ENCODE measurements at places on chromosomes 16 and 17. TPM values are rescaled to one million over a fixed set of nuclear protein-coding genes. Genes with fewer than 3 reads are reported as not detected.

The KRTAP17-1 gene
- not detected for total RNA-seq

The COPRS gene
- total RNA-seq = 109 TPM

The CYBA gene
- 144 TPM for total RNA-seq

The ARHGAP44 gene
- total RNA-seq = 2.9 TPM

GRCh38 chr17:77165577-77165976 lies 24.8 kb downstream of the SEC14L1 start:
- no peak for DNase-seq

GRCh38 chr16:49019081-49019633 lies 262.5 kb downstream of the CBLN1 start:
- DNase-seq = no peak

DNA sequence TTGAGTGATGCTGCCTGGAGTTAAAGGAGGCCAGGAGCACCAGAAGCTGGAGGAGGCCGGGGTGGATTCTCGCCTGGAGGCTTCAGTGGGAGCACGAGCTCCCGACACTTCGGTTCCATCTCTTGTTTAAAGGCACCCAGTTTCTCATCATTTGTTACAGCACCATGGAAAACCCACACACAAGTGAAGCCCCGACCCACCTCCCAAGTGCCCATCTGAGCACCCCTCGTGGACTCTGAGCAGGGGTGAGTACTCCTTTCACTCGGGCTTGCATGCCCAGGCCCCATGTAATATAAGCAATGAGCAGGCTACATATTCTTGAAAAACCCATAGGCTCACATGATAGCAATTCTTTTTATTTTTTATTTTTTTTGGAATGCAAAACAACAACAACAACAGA lies 196.9 kb upstream of the MAF start:
- DNase-seq = no peak

GRCh38 chr17:2023692-2024571 lies 1.2 kb downstream of the RTN4RL1 start:
- DNase-seq = peak; percentile 92

DNA sequence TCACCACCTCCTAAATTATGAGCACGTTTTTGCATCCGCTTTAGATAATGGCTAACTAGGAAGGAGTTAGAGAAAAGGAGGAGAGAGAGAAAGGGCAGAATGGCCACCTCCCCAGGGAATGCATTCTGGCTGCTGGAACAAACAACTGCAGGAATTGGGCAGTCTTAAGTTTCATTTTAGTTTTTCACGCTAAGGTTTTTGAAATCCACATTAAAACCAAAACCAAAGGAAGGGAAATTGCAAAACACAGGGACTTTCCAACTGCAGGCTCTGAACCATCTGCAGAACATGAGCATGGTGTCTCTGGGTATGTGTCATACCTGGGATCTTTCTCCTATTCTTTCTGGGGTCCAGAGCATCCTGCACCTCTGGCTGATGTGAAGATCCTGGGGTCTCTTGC lies 12.1 kb upstream of the CCL8 start:
- DNase-seq = no peak

- no peak for DNase-seq
Observed at GRCh38 chr16:64489449-64489848, 632.4 kb downstream of the CDH11 start.

DNA sequence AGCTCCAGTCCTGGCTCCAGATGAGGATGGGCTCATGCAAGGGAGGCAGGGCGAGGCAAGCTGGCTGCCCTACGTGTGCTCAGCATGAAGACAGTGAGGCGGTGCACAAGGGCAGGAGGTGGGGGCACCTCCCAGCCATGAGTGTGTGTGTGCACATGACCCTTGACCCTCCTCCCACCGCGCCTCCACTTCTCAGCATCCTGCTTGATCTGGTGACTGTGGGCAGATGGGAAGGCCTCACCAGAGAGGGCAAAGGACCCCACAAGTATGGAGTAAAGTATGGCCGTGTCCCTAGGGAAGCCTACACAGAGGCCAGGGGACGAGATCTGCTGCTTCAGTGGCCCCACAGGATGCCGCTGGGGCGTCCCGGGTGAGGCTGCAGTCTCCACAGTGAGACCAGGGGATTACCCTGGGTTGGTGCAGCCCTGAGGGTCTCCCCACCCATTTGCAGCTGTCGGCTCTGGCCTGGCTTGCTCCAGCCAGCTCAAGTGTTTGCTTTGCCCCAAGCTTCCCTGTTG lies 7.9 kb upstream of the RNF222 start:
- DNase-seq = no peak

DNA sequence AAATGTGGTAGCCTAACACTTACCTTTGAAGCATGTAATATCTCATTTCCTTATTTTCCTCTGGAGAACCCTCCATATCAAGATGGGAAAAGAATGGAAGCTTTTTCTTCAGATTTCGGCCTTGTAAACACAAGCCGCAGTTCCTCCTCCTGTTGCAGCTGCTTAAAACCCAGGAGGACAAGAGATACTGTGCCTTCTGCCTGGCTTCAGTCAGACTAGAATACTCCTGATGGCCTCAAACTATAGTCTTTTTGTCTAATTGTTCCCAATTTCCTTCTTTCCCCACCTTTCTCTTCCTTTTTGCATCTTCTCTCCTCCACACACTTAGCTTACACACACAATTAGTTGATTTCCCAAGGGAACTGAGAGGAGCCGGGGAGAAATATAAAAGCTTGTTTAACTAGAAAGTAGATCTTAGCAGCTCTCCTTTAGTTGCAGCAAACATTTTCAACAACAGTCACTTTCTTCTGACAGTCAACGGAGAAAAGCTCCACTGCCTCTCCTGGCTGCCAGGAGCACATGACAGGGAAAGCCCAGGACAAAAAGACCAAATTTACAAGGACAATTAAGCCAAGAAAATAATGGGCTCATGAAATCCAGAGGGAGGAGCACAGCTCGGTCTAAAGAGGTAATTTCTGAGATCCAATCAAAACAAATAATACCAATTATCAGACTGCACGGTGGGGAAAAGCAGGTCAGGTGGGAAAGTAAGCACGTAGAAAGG lies 76.4 kb upstream of the C17orf78 start:
- peak; percentile 62 for DNase-seq

DNA sequence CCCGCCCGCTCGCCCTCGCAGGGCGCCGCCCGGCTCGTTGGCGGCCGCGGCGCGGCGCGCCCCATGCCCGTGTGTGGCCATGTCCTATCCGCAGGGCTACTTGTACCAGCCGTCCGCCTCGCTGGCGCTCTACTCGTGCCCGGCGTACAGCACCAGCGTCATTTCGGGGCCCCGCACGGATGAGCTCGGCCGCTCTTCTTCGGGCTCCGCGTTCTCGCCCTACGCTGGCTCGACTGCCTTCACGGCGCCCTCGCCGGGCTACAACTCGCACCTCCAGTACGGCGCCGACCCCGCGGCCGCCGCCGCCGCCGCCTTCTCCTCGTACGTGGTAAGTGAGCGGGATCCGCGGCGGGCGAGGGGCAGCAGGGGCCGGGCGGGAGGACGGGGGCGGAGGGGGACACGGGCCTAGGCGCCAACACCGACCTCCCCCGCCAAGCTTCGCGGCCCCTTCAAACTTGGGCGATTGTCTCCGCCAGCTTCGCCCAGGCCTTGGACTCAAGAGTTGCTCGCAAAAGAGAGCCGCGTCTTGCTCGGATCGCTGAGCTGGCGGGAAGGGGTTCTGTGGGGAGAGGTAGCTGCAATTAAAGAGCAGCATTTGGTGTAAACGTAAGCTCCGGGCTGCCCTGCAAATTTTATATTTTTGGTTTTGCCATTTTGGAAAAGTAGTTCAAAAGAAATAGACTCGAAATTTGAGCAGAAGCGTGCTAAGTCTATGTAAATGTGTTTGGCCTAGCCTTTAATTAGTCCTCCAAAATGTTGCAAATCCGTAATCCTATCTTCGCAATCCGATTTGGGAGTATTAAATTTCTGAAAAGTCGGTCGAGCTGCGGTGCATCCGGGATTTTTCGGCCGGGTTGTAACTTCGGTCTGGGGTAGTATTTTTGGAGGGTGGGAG lies 702 bp downstream of the IRX5 start:
- DNase-seq = peak; percentile 89

- DNase-seq = no peak
Observed at GRCh38 chr16:80113873-80114574, 426.8 kb upstream of the DYNLRB2 start.

DNA sequence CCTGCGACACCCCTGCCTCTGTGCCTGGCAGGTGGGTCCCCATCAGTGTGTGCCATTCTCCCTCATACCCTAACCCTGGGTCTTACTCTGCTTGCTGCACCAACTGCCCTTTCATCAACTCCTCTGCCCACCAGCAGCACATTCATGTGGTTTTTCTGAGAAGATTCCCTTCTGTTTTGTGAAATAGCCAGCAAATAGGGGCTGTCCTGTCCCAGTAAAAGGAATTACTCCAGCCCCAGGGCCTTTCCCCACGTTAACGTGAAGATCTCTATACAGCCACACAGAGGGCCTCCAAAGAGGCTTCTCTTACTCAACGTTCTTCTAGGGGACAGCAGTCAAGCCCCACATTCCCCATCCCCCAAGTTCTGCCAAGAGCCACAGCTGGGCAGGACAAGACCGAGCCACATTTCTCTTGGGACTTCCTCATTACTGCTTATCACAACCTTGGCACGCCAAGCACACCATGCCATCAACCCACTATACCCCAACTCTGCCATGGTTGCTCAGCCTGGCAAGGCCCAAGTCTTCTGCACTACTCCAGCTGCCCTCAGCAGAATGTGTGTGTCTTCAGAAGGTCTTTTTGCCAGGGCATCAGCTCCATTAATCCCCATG lies 18.7 kb upstream of the CCL2 start:
- peak; percentile 13 for DNase-seq

DNA sequence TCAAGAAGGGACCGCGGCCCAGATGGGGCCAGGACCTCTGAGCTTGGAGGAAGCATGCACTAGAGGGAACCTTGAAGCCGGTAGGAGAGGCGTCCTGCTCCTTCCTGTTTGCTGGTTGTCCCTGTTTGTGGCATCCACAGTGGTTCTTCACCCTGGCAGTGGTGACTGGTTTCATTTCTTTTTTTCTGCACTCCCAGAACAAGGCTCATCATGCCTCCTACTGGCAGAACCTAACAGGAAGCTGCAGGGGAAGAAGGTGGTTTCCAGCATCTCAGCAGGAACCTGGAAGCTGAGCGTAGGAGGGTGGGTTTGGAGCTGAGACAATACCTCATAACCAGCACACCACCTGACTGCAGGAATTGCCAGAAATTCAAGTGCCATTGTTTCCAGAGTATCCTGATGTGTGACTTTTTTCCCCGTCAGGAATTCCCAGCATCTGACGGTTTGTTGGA lies 5.8 kb downstream of the TMEM231 start:
- DNase-seq = no peak

- DNase-seq = peak; percentile 30
Observed at GRCh38 chr17:39946551-39947330, 16.1 kb upstream of the GSDMA start.

GRCh38 chr16:87701078-87701460 lies 64.7 kb downstream of the KLHDC4 start:
- DNase-seq = peak; percentile 81

Data from osteoblast (primary cell).